Stimulated activated CD4-positive, alpha-beta T cell treated with anti-CD3 and anti-CD28 coated beads, TNF-alpha, amount 100 ng/mL, for 1 hour (primary cell): ENCODE measurements at places on chromosomes 6 and 20.

DNA sequence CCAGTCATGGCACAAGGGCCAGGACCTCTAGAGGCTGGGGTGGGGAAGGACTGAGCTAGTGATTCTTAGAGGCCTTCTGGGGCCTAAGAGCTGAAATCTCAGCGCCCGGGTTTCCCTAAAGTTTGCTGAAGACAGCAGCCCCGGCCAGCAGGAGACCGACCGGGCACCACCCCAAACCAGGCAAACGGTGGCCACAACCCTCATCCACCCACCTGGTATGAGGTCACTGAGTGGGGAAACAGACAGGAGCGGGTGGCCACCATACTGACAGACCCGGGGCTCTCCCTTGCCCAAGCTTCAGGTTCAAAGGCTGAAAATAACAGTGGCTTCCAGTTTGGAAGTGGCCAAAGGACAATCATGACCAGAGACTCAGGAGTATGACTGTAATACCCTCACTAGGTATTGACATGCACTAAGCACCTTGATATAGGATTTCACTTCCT, 35.0 kb upstream of the ID1 start:
- DNase-seq: no peak

- no peak for DNase-seq
Measured at GRCh38 chr6:159728531-159728964, 1.2 kb downstream of the WTAP start.

DNA sequence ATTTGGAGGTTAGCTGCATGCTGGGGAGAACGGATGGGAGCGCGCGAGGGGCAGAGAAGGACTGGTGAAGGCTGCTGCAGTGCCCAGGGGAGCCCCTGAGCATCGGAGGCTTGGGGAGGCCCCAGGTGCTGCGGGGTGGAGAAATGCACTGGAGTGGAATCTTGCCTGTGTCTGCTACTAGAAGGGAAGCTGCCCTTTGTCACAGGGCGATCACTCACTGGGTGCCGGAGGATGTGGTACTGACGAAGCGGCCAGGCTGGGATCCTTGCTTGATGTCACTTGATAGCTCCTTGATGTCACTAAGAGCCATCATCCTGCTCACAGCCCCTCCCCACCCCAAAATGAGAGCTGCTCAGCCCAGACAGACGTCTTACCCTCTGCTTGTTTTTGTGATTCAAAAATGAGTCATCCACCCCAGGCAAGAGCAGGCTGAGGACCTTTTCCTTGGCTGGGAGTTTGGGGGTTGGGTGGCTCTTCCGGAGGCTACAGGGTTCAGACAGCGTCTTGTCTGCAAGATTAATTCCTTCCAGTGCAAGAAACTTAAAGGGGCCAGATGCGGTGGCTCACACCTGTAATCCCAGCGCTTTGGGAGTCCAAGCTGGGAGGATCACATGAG, 62.6 kb upstream of the PMEPA1 start:
- no peak for DNase-seq

DNA sequence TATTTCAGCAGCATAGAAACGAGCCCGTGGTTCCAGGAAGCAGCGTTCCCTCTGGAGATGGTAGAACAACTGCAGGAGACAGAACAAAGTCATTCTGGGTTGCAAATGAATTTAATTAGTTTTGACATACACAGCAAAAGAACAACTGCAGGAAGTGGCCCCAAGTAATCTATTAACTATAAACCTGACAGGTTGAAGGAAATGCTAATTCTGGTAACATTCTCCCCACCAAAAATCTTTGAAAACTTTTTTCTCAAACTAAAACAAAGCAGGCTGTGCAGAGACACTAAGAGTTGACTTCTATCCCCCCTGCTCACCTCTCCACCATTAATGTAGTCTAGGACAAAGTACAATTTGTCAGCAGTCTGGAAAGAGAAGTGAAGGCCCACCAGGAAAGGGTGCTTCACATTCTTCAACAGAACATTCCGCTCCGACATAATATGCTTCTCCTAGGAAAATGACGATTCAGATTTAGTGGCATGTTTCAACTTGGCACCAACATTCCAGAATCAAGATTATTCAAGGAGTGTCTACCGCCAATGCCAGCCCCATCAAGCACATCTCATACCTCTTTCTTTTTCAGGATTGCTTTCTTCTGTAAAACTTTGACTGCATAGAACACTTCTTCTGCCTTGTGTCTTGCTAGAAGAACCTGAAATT, 120.4 kb upstream of the SLC2A12 start:
- DNase-seq: no peak

DNA sequence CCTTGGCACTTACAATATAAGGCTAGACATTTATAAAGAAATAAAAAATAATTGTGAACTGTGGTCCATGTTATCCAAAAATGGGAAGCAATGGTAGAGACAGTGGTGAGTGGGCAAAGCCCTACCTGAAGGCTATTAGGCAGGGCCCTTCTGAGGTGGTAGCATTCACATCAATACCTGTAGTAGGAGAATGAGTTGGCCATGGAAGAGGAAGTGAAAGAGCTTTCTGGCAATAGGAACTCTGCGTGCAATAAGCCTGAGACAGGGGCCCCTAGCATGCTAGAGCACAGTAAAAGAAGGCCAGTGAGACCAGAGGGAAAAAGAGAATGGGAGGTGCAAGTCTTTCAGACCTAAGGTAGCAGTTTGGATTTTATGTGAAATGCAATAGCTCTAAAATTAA, 754.5 kb downstream of the PTPRT start:
- no peak for DNase-seq

GRCh38 chr6:137756788-137757187, 110.3 kb upstream of the TNFAIP3 start:
- DNase-seq: no peak

- no peak for DNase-seq
Measured at GRCh38 chr6:15911753-15912504, 217.0 kb upstream of the MYLIP start.

DNA sequence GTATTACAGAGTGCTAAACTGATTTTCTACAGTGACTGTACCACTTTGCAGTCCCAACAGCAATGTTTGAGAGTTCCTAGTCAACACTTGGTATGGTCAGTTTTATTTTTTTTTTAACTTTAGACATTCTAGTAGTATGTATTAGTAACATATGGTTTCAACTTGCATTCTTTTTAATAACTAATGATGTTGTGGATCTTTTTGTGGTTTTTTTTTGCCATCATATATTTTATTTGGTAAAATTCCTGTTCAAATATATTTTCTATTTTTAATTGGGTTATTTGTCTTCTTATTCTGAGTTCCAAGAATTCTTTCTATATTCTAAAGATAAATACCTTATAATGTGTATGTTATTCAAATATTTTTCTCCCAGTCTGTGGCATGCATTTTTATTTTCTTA, 189.4 kb upstream of the ECI2 start:
- no peak for DNase-seq

DNA sequence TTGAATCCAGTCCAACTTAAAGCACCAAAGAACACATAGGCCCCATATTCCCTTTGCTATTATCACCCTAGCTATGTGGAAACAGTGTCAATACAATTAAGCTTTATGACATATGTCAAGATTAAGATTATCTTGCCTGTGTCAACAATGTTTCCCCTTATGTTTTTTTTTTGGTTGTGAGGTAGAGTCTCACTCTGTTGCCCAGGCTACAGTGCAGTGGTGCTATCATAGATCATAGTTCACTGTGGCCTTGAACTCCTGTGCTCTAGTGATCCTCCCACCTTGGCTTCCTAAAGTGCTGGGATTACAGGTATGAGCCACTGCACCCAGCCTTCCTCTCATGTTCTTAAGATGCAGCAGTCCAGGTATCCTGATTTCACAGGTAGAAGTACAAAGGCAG, 17.8 kb downstream of the AFG1L start:
- no peak for DNase-seq

DNA sequence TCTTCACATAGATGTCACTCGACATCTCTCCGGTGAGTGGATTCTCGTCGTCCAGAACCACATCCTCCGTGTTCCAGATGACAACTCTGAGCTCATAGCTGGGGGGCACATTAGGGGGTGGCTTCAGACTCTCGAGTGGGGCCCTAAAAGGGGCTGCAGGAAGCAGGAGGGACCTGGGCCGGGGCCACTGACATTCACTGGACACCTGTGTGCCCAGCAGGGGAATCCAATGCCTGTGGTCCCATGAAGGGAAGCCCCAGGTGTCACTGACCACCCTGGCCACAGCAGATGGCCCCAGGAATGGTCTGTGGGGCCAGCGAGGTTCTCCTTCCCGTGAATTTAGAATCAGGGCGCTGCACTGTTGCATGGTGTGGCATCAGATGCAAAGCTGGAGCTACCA, 18.7 kb downstream of the ERGIC3 start:
- DNase-seq: no peak

GRCh38 chr6:38714239-38715015, 684 bp upstream of the DNAH8 start:
- no peak for DNase-seq

DNA sequence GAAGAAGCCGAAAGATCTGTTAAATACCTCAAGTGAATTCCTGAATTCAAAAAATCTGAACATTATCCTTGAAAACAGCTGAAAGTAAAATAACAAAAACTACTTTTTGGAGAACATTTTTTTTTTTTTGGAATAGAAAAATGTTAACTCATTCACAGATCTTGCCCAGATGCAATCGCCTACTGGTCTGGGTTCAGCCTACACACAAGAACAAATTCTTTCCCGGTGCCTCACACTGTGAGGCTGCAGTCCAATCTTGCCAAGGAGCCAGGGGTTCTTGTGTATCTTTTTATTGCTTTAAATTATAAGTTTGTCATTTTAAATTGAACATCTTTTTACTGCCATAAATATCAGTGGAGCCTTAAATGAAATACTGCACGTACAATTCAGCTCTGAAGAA, 41.2 kb upstream of the TMEM200A start:
- no peak for DNase-seq

GRCh38 chr6:117601811-117602150, 530 bp downstream of the GOPC start:
- no peak for DNase-seq

GRCh38 chr6:40559056-40559455, 28.1 kb downstream of the LRFN2 start:
- DNase-seq: no peak

DNA sequence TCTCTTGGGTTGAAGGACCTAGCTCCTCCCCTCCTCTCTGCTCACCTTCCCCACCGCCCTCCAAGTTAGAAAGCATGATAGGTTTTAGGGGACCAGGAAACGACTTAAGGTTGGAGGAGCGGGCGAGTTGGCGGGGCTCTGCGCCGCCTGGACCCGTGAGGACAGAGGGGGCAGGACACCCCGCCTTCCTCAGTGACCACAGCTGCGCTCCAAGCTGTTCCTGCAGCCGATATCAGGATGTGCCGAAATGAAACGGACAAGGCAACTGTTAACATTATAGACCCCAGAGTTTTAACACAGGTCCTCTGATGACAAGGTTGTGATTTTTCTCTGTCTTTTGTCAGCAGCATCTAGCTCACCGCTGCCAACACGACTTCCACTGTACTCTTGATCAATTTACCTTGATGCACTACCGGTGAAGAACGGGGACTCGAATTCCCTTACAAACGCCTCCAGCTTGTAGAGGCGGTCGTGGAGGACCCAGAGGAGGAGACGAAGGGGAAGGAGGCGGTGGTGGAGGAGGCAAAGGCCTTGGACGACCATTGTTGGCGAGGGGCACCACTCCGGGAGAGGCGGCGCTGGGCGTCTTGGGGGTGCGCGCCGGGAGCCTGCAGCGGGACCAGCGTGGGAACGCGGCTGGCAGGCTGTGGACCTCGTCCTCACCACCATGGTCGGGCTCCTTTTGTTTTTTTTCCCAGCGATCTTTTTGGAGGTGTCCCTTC, at the start of gene GRM1:
TSS of gene GRM1 (plus strand) at position 212 of the 722 bp plus-strand sequence. CDS start at position 668, 456 bp downstream.
- DNase-seq: no peak
